ENCODE measurements at places on chromosomes 13 and 19. TPM values are rescaled to one million over a fixed set of nuclear protein-coding genes. Genes with fewer than 3 reads are reported as not detected.

The ZNF763 gene
- 8.7 TPM for total RNA-seq

The LIM2 gene
- total RNA-seq: not detected

The ZNF66 gene
- 62.5 TPM for total RNA-seq

The CACNG6 gene
- total RNA-seq: not detected

The RFPL4A gene
- total RNA-seq: not detected
